ENCODE measurements at places on chromosomes 3 and 15.

DNA sequence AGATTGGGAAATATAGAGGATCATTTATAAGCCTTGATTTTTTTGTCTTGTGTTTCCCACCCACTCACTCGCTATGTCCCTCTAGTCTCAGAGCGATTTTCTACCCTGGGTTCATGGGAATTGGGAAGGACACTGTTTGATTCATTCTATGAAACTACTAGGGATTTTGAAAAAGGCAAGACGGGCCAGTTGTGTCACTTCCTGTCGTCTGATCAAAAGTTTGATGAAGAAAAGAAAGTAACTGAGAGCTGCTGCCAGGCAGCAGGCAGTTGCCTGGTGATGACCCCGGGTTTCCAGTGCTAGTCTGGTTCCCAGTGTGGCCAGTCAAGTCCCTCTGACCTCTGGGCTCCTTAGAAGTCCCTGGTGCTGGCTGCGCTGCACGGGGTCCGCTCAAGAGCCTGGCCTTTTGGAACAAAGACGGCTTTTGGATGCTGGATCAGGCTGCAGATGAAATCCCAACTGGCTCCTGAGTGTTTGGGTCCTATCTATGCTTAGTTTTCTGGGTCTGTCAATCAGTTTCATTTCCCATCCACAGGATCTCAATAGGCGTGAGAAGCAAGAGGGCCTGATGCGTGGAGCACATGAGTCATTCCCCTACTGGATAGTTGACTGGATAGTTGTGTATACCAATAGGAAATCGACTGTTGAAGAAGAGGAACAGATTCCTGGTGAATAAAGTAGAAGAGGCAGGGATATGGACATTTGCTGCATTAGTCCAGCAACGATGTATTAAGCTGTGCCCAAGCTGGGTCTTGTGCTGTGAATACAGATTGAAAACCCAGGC lies 89.7 kb downstream of the EEFSEC start:
- no peak for DNase-seq

- DNase-seq = no peak
These were observed 15.7 kb upstream of the RPLP1 start for GRCh38 chr15:69436951-69437350.

DNA sequence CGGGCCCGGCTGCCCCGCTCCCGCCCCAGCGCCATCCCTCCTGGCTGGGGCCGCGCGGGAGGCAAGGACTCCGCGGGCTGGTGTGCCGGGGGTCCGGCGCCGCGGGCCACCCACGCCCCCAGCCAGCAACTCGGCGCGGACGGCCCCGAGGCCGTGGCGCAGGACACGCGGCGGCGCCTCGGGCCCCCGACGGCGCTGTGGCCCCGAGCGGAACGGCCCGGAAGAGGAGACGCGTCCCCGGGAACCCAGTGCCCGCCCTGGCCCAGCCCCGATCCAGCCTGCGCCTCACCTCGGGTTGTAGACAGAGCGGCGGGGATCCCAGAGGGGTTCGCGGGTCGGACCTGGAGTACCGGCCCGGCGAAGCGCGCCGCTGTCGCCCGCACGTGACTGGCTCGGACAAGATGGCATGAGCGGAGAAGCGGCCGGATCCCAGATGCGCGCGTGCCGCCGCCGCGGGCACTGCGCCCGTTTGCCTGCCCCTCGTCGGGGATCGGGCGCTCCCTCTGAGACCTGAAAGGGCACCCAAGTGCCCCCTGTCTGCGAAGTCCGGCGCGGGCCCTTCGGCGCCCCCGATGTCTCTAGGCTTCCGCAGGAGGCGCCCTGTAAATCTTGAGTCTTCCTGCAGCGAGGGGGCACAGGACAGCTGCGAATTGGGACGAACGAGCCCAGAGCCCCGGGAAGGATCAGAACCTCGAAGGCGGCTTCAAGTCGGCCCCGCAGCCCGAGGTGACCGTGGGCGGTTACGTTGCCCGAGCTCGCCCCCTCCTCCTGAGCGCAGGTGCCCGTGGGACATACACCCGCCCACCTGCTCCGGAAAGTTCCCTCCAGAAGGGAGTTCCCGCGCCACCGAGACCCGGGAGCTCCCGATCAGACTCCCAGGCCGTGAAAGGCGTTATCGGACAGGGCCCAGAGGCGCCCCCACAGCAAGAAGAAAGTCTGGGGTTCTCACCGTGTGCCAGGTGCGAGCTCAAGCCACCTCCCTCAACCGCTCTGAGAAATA lies 598 bp upstream of the SFMBT1 start:
- DNase-seq = peak; percentile 46

- DNase-seq = no peak
These were observed 8.5 kb downstream of the MAP6D1 start for GRCh38 chr3:183816681-183817510.

DNA sequence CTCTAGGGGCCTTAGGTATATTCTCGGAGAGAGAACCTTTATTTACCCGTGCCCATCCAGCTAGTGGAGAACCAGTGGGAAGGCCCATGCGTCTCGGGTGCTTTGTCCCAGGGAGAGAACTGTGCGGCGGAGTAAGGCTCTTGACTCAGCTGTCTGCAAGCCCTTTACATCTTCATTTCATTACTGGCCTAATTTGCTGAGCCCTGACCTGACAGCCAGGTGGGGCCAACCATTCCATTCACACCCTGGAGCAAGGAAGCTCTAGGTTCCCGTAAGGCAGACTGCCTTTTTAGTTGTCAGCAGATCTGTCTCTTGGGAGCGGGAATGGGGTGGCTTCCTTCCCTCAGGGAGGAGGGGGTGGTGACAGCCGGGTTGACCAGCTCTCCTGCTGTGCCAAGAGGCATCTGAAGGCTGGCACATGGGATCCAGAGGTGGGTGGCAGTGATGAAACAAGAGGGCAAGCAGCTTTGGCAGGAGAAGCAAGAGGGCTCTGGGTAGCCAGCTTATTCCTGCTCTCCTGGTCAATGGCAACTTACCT lies 36.4 kb downstream of the SV2B start:
- DNase-seq = no peak

DNA sequence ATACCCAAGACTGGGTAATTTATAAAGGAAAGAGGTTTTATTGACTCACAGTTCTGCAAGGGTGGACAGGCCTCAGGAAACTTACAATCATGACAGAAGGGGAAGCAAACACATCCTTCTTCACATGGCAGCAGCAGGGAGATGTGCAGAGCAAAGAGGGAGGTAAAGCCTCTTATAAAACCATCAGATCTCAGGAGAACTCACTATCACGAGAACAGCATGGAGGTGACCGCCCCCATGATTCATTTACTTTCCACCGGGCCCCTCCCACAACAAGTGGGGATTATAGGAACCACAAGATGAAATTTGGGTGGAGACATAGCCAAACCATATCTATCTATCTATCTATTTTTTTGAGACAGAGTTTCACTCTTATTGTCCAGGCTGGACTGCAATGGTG lies 5.4 kb downstream of the GDPGP1 start:
- no peak for DNase-seq

DNA sequence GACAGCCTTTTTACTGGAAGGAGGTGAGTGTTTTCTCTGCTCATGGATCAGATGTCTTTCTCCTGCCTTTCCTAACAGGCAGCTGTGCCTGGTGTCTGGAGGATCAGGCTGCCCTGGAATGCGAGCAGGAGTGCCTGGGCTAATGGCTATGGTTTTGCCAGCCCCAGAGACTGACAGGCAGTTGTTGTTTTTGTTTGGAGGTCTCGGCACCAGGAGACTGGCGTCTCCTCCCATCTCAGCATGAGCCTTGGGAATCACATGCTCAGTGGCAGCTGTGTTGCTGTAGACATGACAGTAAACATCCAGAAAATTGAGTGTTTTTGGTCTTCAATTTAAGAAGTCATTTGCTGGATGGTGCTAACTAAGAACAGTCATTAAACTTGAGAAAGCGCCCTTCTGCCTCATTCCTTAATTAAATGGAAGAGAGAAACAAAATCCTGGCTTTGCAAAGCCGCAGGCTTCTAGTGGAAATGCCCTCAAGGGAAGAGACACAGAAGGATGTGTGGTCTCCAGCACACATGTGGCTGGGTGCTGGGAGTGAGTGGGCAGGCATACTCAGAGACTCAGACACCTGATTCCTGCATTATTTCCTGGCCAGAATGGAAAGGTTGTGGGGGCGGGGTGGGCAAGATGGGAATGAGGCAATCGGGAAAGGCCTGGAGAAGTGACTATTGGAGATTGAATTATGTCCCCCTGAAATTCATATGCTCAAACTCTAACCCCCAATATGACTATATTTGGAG lies 97.0 kb upstream of the NMNAT3 start:
- DNase-seq = peak; percentile 32

GRCh38 chr15:76108021-76108723 lies 48.4 kb downstream of the TMEM266 start:
- DNase-seq = no peak

DNA sequence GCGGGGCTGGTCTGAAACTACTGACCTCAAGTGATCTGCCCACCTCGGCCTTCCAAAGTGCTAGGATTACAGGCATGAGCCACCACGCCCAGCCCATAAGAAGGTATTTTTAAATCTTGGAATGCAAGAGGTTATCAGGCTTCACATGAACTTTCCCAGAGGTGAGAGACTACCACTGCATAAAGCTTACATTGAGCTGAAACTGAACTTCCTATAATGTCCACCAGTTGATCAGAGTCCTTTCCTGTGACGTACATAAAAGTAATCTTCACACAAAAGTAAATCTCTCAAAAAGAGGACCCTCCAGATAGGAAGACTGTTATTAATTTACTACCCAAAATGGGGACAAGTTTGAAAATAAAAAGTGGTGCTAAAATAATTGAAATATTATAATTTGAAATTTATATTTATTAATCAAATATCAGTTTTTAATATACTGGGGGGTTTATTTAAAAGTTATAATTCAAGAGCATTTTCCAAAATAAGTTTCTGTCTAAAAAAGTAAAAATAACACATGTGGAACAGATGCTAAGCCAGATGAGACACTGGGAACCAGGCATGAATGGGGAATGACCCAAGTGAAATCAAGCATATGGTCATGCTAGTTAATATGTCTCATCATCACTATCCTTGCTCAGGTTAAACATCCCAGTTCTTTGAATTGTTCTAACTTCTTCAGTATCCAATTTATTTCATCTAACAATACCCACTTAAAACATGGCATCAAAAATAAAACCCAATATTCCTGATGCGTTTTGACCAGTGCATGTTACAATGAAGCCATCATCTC lies 269.9 kb upstream of the UBE2E2 start:
- DNase-seq = no peak

DNA sequence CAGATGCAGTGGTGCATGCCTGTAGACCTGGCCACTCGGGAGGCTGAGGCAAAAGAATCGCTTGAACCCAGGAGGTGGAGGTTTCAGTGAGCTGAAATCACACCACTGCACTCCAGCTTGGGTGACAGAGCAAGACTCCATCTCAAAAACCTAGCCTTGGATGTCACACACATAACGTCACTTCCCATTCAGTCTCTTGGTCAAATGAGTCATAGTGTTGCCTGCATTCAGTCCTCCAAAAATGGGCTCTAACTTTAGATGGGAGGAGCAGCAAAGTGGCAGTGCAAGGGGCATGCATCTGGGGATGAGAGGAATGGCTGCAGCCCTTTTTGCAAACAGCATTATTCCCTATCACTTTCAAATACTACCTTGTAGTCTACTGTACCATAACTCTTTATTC lies 62.9 kb upstream of the AGBL1 start:
- no peak for DNase-seq

DNA sequence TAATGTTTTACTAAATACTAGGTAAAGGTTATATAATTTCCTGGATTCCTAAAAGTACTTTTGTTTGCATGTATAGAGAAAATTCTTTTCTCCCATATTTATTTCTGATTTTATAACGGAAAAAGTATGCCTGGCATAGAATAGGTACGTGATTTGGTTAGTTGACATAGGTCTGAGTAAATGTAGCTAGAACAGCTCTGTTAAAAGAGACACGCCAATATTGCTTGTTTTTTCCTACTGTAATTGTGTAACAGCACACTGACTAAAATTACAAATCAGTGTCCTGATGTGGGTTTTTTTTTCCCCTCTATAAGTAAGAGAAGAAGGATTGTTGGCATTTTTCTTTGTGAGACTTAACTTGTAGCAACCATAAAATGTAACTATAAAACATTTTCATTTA lies 26.7 kb downstream of the KLHL24 start:
- no peak for DNase-seq

DNA sequence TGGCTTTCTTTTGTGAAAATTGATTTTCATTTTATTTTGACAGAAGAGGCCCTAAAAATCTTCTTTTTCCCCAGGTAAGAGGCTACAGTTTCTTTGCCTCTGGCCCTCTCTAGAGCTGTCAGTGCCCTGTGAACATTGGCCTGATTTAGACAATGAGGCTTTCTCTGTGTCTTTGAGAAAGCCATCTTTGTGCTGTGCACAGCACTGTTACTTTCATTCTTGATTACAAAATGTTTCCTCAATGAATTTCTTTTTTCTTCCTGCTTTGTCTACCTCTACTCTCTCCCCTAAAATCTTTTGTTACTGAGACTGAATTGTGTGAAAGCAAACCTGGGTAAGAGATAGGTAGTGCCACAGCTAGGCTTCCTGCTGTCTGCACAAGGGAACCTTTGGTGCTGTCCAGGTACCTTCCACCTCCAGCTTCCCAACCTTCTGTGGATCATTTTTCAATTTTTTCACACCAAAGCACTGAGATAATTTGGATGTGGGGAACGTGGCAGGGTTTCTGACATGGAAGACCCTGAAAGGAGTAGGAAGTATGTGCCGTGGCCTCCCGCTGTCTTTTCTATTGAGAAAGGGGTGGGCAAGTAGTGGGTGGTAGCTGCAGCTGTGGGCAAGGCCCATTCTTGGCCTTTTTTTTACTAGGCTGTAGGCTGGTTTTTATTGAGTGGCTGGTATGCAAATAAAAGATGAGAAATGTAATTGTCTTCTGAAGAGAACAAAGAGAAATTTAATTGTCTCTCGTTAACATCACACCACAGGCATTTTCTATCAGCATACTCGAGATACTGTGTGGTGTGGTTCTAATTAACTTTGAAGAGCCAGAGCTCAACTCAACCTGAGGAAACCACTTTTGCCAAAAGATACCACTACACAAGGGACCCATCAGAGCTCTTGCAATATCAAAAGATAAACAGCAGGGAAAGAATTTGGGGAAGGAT lies 21.0 kb downstream of the RAB8B start:
- no peak for DNase-seq

DNA sequence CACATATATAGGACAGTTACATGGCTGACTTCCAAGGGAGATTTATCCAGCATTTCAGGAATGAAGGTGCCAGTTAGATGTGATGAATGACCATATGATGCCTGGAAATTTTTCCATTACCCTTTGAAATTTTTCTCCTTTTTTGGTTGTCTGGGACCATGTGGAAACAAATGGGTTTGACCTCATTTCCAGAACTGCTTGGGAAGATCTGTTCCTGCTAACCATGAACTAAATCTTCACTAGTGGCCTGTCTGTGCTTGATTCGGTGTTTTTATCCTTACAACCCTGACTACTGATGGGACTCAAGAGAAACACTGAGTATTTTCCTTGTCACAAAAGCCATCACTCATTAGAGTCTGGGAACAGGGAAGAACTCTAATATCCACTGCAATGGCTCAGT lies 409.4 kb downstream of the PDCD6IP start:
- DNase-seq = no peak

GRCh38 chr3:116161575-116162525 lies 283.4 kb downstream of the LSAMP start:
- DNase-seq = no peak

- DNase-seq = no peak
These were observed 33.8 kb upstream of the GYG1 start for GRCh38 chr3:148957586-148957985.
